ENCODE measurements at places on chromosomes 7 and 10.

DNA sequence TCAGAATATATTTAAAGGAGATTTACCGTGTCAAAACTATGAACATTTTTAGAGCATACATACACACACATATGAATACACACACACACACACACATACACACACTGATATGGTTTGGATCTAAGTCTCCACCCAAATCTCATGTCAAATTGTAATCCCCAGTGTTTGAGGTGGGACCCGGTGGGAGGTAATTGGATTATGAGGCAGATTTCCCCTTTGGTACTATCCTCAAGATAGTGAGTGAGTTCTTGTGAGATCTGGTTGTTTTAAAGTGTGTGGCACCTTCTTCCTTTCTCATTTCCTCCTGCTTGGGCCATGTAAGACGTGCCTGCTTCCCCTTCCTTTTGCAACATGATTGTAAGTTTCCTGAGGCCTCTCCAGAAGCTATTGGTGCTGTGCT lies 515.0 kb upstream of the ZMIZ1 start:
- no peak for DNase-seq

DNA sequence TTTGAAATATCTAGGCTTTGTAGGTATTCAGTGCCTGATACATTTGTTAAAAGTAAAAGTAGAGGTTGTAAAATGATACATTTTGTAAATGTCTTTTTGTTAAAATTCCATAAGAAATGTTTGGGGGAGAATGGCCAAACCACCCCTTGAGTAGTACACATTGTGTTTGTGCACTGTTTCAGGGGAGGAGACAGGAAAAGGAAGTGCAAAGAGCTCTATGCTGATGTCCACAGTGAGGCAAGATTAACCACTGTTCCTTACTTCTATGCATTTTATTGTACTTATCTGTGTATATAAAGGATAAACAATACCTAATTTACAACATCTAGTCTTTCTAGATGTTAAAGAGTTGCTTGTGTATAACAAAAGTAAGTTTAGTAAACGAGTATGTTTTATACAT lies 7.4 kb upstream of the CYCS start:
- no peak for DNase-seq

DNA sequence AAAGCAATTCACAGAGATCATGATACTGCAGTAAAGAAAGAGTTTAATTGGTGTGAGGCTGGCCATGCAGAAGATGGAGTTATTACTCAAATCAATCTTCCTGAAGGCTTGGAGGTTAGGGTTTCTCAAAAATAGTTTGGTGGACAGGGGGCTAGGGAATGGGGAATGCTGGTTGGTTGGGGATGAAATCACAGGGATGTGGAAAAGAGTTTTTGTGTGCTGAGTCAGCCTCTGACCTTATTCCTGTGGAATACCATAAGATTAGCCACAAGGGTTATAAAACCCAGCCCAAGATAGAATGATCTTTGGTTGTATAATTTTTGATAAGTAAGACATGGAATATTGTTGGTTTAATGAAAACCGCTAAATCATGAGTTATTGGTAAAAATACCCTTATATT lies 764.3 kb downstream of the TYW1 start:
- no peak for DNase-seq

- no peak for DNase-seq
Measured at GRCh38 chr7:111010798-111011197, 80.1 kb upstream of the LRRN3 start.

- no peak for DNase-seq
Measured at GRCh38 chr10:128095753-128096469, 30.3 kb downstream of the MKI67 start.

DNA sequence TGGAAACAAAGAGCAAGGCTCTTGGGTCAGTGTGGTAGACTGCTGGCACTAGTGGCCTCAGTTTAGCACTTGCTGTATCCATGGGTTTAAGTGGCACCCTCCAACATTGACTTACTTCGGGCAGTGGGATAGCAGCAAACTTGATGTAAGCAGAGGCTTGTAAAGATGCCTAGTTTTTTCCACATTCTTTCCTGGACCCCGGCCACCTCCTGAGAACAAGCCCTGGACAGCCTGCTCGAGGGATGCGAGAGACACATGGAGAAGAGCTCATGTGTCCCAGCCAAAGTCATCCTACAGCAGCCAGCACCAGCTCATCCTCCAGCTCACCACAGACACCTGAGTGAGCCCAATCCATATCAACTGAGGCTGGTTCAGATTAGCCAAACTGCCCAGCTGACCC lies 142.7 kb upstream of the PCBD1 start:
- DNase-seq = no peak

DNA sequence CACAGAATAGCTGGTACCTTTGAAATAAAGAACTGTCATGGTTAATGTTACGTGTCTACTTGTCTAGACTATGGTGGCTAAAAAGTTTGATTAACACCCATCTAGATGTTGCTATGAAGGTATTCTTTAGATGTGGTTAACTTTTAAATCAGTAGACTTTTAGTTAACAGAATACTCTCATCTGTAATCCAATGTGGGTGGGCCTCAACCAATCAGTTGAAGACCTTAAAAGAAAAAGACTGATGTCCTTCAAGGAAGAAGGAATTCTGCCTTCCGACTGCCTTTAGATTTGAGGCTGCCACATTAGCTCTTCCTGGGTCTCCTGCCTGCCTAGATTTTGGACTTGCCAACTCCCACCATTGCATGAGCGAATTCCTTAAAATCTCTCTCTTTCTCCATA lies 113.0 kb upstream of the CACUL1 start:
- DNase-seq = no peak

DNA sequence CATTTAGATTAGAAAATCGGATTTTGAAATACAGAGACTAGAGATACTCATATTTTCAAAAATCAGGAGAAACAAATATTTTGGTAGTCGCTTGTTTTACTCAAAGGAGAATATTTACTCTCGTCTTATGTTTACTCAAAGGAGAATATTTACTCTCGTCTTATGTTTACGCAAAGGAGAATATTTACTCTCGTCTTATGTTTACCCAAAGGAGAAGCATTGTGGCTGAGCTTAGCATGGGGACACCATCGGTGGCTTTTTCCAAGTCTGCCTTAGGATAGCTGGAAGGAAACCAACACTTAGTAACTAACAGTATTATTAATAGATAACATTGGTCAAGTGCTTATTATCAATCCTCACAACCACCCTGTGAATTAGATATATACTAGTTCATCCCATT lies 71.8 kb downstream of the SNX10 start:
- DNase-seq = no peak

- DNase-seq = no peak
Measured at GRCh38 chr10:79266084-79266483, 81.2 kb upstream of the PPIF start.

DNA sequence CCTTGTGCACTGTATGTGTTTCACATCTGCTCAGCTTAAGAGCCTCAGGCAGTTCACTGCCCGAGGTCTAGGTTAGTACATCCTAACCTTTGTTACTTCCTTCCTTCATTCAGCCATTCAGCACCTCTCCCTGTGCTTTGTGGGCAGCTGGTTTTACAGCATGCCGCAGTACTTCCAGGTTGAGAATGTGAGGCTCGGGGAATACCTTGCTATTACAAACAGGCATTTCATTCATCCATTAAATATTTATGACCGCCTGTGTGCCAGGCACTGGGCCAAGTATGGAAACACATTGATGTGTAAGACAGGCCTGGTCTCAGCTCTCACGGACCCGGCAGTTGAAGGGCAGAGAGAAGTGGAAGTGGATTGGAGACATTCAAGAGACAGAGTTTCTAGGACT lies 82.4 kb downstream of the SHH start:
- DNase-seq = no peak

- no peak for DNase-seq
Measured at GRCh38 chr10:131860311-131860710, 40.5 kb upstream of the PPP2R2D start.

- no peak for DNase-seq
Measured at GRCh38 chr7:738723-739454, 11.8 kb upstream of the PRKAR1B start.

GRCh38 chr7:55052081-55052480 lies 33.3 kb downstream of the EGFR start:
- DNase-seq = no peak

GRCh38 chr7:129799350-129799955 lies 153.3 kb downstream of the UBE2H start:
- DNase-seq = no peak

DNA sequence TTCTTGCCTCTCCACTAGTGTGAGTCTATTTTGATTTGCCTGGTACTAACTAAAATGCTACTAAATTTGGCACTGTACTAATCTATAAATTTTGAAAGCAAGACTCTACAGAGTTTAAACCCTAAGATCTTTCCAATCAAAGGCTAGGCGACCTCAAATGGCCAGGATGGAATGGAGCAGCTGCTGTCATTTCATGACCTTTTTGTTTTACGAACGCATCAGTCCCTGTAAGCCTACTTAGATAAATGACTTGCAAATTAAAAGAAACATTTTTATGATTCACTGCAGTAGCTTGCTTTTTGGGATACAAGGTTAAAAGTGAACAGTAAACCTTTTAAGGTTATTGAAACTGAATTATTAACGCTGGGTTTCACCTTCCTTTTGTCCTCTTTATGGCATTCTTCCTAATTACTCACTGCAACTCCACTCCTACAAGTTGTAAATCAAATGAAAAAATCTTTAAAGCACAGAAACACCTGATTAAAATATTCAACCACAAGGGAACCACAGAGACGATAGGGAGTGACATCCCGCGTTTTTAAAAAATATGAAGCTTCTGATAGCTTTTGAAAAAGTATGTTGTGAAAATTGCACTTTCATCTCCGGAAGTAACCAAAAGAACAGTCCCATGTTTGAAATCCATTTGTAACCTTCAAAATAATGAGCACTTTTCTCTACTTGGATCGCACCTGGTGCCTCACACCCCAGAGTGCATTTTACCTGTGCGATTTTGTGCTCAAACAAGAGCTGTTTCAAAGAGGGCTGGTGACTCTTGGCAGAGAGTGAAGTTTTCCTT lies 595.1 kb downstream of the PARD3 start:
- no peak for DNase-seq

- no peak for DNase-seq
Measured at GRCh38 chr10:52542906-52543305, 228.8 kb downstream of the DKK1 start.

DNA sequence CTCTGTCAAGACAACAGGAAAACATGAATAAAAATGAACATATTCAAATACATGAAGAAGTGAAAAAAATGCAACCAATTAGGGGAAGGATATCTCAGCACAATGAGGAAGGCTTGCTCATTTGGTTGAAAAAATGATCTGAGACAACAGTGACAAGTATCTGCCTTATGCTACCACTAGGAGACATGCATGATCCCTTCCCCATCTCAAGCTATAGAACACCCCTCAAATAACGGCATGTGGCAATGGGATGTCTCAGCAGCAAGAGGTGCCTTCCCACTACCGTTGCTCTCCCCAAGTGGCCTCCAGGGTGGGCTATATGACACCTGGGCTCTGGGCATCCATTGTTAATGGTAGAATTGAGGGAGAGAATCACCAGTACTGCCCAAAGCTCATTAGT lies 98.1 kb upstream of the RSU1 start:
- DNase-seq = no peak

DNA sequence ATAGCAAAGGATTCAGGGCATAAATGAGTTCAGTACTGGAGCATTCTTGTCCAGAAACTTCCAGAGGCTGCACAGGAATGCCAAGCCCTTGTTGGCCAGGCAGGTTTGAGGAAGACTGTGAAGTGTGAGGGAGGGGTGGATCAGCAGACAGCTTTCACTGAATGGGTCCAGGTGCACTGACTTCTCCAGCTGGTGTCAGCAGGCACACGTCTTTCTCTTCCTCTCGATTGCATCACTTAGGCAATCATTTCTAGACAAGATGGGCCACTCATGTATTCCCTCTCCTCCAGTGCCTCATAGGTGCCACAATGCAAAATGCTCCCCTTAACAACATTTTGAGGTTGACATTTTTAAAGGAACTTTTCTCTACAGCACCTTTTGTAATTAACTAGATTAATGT lies 15.6 kb upstream of the PLEKHS1 start:
- DNase-seq = no peak

- no peak for DNase-seq
Measured at GRCh38 chr10:52092390-52092789, 221.7 kb upstream of the DKK1 start.

GRCh38 chr7:17060051-17060450 lies 178.3 kb upstream of the AGR3 start:
- no peak for DNase-seq

DNA sequence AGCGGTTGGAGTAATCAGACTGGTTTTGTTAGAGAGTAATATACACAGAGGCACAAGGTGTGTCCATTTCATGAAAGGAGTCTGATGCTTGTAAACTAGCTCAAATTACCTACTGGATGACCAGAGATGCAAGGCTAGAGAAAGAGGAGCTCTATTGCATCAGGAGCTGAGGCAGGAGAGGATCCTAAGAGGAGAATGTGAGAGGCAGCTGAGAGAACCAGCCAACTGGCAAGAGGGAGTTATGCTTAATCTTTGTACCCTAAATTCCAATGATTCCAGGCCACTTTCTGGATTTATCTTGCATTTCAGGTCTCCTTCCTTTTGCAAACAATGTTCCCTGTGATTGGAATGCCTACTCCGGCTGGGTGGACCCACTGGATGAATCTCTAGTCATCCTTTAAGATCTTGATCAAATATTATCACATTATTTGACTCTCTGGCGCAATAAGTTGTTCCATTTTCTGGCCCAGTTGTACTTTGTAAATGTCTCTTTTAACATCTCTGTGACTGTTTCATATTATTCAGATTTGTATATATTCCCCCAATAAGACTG lies 57.5 kb upstream of the PTPN12 start:
- DNase-seq = no peak

- DNase-seq = no peak
Measured at GRCh38 chr10:6385665-6386064, 182.9 kb downstream of the PFKFB3 start.

DNA sequence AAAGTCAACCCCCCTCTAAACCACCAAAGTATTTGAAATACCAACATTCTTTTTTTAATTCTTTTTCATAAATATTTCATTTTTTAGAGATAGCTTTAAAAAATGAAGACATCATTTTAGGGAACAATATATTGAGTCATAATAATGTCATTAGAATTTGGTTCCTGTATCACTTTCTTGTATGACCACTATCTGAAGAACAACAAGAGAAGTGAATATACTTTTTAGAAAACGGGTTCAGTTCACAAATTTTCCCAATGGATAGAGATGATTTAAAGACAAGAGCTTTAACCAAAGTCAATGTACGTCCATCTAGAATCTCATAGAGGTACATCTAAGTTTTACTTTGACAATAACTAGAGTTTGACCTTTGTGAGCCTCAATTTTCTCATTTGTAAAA lies 48.2 kb downstream of the CUBN start:
- no peak for DNase-seq

DNA sequence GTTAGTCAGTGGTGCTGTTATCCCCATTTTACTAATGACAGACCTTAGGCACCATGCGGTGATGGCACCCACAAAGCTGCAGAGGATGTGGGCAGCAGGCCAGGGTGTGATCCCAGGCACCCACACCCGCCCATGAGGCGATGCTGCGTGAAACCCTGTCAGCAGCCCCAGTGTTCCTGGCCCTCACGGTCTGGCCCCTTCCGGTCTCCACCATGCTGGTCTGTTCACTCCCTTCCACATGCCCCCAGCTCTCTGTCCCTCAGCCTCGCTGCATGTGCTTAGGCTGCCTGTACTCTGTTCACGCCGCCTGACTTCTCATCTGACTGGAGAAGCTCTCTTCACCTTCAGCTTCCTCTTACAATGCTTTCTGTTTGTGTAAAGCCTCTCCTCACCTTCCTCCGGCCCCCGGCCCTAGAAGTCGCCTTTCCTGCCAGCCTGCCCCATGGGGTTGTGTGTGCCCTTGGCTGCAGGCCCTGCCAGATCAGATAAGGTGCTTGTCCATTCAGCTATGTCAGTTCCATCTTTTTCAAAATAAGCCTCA lies 17.6 kb upstream of the ORAI2 start:
- DNase-seq = no peak

Measured in globus pallidus (tissue), 1 donor.